ENCODE measurements at places on chromosomes 6 and 20.

DNA sequence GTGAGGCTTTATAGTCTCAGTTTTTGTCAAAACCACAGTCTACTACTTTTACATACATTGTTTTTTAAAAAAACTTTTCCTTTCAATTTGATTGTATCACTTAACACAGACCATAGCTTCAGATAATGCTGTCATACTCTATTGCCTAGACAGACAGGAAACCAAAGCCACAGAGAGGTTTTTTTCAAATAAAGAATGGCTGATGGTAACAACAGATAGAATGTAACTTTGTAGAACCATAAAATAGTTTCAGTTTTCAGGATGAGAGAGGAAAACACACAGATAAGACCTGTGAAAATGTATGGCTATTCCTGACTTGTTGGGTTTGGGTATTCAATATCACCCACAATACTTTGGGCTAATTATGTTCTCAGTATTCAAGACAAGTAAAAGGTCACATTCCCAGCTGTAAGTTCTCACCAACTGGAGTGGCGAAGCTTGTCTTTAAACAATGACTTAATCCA lies 94.0 kb downstream of the ADGRG6 start:
- no peak for DNase-seq

GRCh38 chr6:44342489-44342888 lies at the start of gene SPATS1:
SPATS1 (plus strand) TSS chr6:44342650; CDS start chr6:44343096, 446 bp downstream.
- DNase-seq = no peak

DNA sequence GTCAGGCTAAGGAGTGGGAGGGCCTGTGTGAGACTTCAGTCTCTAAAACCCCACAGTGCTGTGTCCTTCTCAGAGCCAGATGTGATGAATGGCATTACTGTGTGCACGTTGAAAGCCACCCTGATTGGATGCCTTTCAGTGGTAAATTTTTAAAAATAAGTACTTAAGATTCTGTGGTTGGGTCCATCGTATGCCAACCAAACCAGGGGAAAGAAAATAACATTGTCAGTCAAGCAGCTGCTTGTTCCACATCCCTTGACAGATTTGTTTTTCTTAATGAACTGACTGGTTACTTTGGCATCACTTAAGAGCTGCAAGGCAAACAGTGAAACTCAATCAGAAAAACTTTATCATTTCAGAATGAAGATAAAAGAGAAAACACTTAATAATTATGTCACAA lies 334.0 kb upstream of the NT5E start:
- DNase-seq = no peak

DNA sequence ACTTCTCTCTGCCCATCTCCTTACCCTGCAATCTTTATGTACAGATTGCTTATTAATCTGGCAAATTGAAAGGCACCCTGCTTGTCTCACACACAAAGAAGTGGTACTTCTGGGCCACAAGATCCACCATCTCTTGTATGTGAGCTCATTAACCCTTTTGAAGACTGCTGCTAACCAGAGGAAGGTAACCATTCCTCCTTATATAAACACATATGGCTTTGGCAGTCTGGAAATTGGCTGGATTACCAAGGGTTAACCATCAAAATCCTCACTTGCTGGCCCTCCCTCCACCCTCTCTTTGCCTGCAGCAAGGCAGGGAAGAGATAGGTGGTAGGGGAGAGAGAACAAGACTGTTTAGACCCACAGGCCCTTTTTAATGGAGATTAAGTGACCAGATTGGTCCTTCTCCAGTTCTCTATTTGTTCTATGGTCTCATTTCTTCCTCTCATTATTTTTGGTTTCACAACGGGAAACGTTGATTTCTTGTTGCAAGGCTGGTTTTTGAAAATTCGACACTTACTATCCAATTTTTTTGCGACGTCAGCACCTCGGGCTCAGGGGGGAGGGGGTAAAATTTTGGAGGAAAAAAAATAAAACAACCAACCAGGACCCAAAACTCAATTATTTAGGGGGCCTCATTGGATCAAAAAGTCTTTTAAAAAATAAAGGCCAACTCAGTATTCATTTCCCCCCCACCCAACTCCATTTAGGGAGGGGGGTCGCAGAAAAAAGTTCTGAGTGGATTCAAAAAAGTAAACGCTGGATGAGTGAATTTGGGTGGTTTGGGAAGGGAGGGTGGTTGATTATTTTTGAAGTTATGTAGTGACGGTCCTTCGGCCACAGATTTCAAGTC lies 859 bp downstream of the PPP1R10 start:
- DNase-seq = peak; percentile 84

DNA sequence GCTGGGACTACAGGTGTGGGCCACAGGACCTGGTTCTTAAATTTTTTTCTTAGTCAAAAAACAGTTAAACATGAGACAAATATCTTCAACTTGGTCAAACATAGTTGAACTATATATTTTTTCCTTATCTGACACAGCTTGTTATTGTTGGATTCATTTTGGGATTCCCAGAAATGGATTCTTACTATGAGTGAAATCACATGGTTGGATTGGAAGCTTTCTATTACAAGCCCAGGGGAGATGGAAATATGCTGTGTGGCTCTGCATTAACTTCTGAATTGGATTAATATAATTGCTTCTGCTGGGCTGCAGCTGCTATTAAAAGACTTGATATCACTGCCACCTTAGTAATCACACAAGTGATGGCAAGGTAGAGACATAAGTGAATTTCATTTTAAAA lies 126.4 kb upstream of the DUSP22 start:
- DNase-seq = no peak

GRCh38 chr20:11549172-11550103 lies 368.3 kb upstream of the BTBD3 start:
- DNase-seq = no peak

DNA sequence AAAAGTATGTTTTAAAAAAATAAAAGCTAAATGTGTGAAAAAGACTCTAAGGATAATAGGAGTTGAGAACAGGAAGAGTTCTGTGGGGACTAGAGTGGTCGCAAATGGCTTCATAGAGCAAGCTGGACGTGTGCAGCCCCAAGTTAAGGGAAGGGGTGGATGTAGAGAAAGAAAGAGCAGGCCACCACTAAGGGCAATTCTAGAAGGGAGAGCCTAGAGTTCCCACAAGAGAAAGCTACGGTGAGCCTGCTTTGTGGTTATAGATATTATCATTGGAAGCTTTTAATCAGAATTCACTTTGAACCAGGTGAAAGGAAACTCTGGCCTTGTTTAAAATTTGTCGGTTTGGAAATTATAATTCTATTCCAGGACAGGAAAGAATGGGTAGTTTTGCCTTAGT lies 101.6 kb downstream of the HIVEP2 start:
- DNase-seq = peak; percentile 44

- DNase-seq = peak; percentile 14
These were observed 32.2 kb upstream of the HEY2 start for GRCh38 chr6:125717120-125717731.

- no peak for DNase-seq
These were observed 65.3 kb downstream of the MAP3K5 start for GRCh38 chr6:136726837-136727557.

DNA sequence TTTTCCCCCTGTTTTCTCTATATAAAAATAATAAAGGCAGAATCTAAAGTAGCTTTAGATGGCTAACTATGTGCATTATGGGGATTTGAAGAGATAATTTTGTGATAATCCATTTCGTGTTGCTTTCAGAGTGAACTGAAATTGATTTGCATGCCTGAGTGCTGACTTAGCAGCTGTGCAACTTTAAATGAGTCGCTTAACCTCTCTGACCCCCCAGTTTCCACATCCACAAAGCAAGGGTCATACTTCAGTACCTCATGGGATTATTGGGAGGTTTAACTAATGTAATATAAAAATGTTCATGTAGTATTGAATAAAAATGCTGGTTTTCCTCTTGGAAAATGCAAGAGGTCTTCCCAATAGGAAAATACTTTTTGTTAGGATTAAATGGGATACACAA lies 63.8 kb upstream of the FABP7 start:
- no peak for DNase-seq

GRCh38 chr20:2859330-2860121 lies 13.8 kb upstream of the PTPRA start:
- no peak for DNase-seq

DNA sequence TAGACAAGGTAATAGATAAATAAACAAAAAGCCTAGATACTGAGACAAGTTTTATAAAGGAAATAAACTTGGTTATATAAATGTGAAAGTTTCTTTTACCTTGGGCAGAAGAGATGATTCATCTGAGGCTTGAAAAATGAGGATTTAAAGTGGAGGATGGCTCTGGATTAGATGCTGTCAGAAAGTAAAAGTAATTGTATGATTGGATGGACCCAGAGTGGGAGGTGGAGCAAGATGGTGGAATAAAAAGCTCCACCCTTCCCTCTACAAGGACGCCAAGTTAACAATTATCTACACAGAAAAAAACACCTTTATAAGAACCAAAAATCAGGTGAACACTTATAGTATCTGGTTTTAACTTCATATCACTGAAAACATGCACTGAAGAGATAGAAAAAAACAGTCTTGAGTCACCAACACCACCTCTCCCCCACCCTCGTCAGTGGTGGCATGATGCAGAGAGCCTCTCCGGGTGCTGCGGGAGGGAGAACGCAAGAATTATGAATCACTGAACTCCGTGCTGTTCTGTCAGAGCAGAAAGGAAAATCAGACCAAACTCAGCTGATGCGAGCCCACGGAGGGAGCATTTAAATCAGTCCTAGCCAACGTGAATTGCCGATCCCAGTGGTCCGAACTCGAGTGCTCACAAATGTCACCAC lies 84.7 kb upstream of the GJE1 start:
- no peak for DNase-seq

DNA sequence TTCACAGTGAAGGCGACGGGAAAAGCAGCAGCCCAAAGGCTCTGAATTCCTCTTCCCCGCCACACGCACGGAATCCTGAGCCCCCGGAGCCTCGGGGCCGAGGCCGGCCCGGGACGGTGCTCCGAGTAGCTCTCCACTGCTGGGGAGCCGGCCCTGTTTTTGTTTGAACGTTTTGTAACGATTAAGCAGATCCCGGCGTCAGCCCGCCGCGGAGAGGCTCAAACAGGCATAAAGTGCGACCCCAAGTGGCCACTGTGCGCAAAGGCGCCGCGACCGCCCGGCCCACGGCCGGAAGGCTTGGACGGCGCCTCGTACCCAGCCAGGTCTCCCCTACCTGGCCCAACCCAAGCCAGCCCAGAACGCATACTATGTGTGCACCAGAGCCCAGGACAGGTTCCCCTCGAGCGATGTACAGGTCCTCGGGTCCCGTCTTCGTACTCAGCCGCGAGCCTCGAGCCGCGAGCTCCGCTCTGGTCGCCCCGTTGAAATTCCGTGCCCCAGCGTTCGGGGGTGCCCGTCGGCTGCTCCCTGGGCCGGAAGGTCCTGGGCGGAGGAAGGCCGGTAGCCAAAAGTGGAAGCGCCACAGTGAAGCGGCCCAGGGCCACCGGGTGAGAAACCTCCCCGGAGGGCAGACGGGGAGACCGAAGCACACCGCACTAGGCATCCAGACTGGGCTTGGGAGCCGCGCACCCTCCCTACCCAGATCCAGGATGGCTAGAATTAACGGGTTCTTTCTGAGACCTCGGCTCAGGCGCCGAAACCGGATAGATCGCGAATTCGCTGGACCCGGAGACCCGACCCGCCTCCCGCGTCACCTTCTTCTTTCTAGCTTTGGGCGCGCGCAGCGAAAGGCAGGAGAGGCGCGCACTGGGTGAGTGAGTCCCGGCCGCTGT lies 1.2 kb upstream of the MAFB start:
- DNase-seq = peak; percentile 72

- DNase-seq = no peak
These were observed 238.2 kb downstream of the GMDS start for GRCh38 chr6:2007165-2007564.

GRCh38 chr6:11711003-11711983 lies 67.3 kb downstream of the ADTRP start:
- DNase-seq = no peak

DNA sequence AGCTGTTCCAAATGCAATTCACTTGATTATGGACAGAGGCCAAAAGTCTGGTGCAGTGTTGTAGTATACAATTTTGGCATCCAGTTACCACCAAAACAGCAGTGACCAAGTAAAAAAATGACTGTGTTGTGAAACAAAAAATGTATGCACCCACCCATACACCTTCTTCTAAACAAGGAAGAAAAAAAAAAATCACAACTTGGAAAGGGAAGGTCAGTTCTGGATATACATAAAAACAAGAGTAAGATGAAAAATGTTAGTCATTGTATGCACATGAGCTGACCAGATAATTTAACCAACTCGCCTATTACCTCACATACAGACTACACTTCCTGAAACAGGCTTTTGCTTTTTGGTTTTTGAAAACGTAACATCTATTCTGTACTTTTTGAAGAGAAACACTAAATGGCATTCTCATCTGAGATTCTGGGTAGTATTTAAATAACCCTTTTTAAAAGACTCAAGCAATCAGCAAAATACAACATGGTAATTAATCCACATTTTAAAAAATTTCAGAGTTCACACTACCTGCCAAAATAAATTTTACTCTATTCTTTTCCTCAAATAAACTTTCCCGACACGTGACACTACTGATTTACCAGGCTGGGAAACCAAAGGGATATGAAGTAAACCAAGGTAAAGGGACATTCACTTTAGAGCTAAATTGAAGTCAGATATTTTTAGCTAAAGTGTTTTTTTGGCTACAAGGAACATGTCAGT lies 141.6 kb upstream of the SHLD1 start:
- DNase-seq = peak; percentile 54

DNA sequence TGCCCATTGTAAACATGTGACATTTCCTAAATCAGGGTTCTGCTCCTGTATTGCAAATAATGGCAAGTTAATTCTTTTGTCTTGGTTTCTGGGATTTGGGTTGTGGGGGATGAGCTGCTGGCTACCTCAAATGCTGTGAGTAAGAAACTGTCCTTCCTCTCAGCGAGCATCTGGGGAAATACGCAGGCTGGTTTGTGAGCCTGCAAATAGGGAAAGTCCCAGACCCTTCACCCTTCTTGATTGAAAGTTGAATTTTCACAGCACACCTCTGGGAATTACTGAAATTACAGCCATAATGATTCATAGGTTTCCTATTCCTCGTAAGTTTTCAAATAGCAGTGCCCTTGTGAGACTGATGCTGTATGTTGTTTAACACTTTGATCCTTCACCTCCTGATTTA lies 138.1 kb downstream of the TBXT start:
- no peak for DNase-seq

DNA sequence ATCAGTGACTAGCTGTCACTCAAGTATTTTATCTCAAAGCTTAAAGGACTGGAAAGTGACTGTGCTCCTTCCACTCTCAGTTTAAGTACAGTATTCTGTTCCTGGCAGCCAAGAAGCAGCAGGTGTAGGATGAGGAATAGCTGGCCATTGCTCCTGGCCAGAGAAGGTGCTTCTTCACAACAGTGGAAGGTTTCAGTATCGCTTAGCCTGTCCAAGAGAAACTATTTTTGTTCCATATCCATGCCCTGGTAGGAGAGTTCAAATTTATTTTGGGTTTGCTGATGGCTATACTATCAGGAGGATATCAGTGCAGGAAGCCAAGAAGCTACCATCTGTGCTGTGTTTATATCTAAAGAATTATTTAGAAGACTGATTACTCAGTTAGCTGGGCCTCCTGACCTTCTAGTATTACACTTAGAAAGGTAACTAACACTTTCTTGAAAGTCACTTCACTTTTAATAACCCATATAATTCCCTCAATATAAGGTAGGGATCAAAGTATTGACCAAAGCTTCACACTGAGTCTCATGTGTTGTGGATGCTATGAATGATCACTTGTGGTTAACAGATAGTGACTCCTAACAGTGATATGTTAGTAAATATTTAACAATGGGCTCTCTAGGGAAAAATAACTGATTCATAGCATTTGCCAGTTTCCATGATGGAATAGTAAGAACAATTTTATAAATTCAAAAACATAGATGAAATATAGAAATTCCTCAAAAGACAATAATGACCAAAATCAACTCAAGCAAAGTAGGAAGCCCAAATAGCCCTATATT lies 99.9 kb downstream of the AIG1 start:
- DNase-seq = no peak

GRCh38 chr20:58614984-58615760 lies 35.9 kb upstream of the STX16 start:
- no peak for DNase-seq
